NCI-H526 (cell line): ENCODE measurements at places on chromosomes 4 and X.

DNA sequence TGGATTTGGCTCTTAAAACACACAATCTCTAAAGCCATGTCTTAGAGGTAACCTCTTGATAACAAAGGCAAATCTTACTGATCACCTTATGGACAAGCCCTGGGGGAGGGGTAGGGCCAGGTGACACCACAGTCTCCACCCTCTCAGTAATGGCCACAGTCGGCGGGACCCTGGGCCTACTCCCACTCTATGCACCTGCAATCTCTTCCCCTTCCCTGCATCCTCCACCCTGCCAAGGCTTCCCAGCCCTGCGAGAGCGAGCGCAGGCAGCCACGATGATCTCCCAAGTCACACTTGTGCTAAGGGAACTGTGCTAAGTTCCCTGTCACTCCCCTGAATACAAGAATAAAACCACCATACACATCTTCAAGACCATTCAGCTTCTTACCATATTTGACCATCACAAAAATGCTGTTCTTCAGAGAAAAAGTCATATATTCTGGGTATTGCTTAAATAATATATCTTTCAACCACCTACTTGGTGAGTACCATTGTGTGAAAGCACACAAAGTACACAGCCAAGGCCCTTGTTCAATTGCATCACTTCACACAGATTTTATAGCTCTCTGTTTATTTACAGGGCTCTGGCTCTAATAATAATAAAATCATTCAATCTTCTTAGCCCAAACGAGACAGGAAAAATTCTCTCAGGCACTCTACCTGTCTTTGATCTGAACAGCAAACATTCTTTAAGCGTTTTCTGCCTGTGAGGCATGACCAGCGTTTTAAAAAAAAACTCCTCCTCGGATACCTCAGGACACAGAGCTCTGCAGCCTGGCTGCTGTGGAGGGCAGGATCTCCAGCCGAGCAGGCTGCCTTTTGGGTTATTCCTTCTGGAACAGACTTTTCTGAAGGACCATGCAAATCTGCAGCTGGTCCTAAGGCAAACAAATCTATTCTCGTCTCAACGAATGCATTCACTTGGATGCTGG, 115.7 kb upstream of the MAP3K15 start:
- peak; percentile 15 for DNase-seq

DNA sequence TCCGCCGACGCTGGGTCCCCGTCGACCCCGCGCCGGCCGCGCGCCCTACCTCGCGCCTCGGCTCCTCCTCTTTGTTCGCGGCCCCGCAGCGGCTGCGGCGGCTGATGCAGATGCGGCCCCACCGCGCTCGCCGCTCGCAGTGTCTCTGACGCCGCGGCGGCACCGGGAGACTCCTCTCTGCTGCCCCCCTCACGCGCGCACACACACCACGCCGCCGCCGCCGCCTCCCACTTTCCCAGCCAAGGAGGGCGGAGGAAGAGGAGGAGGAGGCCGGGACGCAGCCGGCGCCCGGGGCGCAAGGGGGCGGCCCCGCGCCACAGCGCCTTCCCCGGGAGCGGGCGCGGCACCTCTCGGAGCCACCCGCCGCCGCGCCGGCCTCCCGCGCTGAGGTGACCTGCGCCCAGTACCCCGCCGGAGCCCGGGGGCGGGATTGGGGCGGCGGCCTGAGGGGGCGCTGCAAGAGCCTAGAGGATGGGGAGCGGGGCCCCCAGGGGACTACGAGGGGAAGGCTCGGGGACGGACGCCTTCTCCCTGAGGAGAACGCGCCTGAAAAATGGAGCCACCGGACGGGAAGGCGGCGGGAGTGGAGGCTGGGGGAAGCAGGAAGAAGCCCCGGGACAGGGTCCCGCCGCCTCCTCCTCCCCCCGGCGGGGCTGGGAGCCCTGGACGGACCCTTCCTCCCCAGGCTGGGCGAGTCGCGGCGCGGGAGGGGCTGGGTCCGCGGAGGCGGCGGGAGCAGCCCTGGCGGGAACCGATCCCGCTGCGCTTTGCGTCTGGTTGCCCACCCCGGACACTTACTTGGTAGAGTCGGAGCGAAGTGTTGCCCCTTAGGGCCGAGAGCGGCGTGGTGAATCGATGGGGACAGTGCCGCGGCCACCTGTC, at the start of gene SH3RF1:
SH3RF1 (minus strand) TSS at position 147 of the 882 bp plus-strand sequence. CDS start 1,744 bp downstream, outside the sequence.
- DNase-seq = peak; percentile 89

DNA sequence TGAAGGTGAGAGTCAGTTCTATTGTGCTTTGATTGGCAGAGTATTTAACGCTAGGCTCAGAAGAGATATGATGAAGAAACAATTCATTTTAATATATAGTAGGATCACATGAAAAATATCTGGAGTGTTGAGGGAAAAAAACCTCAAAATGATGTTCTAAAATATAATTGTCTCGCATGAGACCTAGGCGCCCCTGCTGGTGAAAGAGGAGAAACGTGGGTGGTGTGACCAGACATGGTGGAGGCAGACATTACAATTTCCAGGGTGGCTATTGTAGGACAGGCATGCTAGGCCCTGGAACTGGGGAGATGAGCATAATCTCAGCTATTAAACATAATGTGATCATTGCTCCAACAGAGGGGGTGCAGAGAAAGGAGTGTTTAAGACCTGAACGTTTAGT, 210.0 kb downstream of the HS3ST1 start:
- DNase-seq = peak; percentile 72

DNA sequence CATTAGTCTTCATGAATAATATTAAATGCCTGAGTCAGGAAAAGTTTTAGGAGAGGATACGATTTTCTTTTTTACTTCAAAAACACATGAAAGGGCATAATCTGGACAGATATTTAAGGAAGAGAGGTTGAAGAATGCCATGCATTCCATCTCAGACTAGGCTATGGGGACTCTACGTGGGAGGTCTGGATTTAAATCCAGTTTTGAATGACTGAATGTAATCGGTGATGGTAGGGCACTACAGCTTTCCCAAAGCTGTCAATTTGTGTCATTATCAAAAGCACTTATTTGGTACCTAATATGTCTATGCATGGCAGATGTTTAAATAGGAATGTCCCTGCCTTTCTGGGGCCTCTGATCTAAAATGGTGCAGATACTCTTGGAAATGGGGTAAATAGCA, 59.3 kb upstream of the RPL34 start:
- no peak for DNase-seq

- DNase-seq = no peak
These were observed 21.5 kb upstream of the CSTF2 start for GRCh38 chrX:100798484-100799214.

DNA sequence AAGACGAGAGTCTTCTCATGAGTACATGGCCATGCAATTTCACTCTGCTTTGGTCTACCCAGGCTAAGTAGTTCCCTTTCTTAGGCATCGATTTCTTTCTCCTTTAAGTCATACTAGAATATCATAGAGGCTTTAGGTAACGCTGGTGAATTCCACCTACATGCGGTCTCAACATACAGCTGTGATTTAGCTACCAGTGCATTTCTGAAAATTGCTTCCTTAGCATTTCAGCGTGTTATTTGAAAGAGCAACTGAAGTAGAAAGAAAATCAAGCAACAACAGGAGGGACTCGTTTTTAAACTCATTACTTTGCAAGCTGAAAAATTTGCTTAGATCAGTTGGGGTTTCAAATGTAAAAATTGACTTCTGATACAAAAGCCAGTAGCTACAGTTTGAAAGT, 48.1 kb upstream of the RASGEF1B start:
- DNase-seq = no peak

DNA sequence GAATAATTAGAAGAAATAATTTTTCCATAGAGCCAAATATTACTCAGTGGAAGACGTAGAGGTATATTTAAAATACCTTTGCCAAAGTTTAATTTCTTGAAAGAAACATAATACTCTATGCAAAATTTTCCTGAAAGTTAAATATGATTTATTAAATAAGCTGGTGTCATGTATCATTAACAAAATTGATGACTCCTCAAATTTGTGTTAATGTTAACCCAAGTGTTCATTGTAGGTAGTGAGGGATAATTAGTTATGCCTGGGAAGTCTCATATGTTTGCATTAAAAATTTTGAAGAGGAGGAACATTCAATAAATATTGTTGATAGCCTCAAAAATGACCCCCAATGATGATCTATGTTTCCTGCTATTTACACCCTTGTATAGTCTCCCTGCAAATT, 292.7 kb upstream of the AMOT start:
- DNase-seq = no peak
